ENCODE measurements at places on chromosomes 7 and 10. TPM values are rescaled to one million over a fixed set of nuclear protein-coding genes. Genes with fewer than 3 reads are reported as not detected.
A peak's percentile ranks its signal among the peaks of the same experiment; 100 is the strongest.

Gene WNT8B
- total RNA-seq = not detected

Gene TAS2R5
- 2.5 TPM for total RNA-seq

Gene NAT16
- not detected for total RNA-seq

Gene NRBF2
- 26.1 TPM for total RNA-seq

DNA sequence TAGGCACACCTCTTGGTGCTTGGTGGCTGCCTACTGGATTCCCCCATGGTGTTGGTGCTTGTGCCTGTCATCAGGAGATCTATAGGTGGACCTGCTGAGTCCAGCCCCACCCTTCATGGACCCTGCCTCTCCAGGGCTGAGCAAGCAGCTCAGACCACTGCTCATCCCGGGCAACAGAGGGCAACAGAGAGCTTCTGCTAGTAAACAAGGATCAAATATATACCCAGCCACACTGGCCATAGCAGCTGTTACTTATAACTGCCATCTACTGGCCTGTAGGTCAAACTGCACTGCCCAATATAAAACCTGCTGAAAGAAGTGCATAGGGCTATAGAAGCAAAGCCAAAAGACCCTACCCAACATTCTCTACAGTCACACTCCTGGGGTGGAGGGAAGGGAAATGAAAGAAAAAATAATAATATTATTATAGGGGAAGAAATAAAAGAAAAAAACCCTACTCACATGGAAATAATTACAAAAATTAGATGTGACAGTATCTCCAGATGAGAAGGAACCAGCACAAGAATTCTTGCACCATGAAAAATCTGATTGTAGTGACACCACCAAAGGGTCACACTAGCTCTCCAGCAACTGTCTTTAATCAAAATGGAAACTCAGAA, 54.9 kb upstream of the ZNF800 start:
- H3K4me3 ChIP-seq = no peak overlapping the region
- no peaks in the 10 kb centered on the region for H3K4me1 ChIP-seq
- H3K27me3 ChIP-seq = no peaks in the 10 kb centered on the region
- H3K36me3 ChIP-seq = no peaks in the 10 kb centered on the region
- peak; percentile 91 for DNase-seq

DNA sequence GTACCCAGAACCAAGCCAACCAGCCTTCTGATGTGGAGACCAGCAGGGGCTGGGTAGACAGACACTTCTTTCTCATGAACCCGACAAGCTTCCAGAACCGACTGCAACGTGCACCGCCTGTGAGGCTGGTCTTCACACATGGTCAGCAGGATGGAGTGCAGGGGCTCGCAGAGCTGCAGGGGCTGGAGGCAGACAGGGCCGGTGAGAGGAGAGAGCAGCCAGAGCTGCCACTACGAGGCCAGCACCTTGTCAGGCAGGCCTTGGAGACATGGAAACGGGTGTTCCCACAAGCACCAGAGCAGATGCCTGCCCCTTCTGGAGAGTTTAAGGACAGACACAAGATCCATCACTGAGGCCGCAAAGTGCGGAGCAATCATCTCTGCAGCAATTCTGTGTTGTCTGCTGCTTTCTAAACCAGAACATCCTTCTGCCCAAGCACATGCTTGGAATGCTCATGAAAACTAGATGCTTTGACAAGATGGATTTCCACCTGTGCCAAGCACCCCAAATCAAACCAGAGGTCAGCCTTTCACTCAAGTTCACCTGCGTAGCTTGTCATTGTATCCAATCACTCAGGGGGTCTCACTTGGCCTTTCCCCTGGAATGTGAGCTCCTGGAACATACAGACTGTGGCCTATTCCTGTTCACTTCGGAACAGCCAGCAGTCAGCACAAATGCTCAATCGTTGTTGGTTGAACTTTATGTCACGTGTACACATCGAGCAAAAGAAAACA, 32.2 kb downstream of the FRMPD2 start:
- no peak overlapping the region for H3K27ac ChIP-seq
- H3K36me3 ChIP-seq = no peaks in the 10 kb centered on the region
- DNase-seq = no peak
- H3K27me3 ChIP-seq = no peaks in the 10 kb centered on the region
